ENCODE measurements at places on chromosomes 2 and 18.

- no peak for DNase-seq
Observed at GRCh38 chr2:62343636-62344337, 147.9 kb downstream of the B3GNT2 start.

- DNase-seq, result no peak
Observed at GRCh38 chr2:240965905-240966456, 32.4 kb upstream of the SNED1 start.

DNA sequence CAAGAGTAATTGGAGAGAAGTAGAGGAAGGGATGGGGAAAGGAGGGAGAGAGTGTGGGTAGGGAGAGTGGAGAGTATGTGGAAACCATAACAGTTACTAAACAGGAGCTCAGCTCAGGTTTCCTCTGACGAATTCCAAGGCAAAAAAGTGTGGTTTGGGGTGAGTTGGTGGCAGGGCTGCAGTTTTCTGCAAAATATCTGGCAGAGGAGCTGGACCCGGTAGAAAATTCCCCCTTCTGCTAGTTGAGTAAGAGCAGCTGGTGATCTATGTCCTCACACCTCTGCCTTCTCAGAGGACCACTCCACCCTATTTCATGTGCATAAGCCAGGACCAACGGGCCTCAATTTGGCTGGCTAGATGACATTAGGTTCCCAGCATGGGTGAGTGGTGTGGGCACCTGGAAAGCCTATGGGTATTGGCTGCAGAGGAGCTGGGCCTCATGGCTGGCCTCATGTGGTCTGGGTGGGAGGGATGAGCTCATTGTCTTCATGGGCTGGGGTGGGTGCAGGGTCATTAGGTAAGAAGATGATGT, 13.2 kb downstream of the NRP2 start:
- DNase-seq, result peak; percentile 74

- DNase-seq, result peak; percentile 49
Observed at GRCh38 chr18:3451989-3452749, 2.2 kb downstream of the TGIF1 start.

DNA sequence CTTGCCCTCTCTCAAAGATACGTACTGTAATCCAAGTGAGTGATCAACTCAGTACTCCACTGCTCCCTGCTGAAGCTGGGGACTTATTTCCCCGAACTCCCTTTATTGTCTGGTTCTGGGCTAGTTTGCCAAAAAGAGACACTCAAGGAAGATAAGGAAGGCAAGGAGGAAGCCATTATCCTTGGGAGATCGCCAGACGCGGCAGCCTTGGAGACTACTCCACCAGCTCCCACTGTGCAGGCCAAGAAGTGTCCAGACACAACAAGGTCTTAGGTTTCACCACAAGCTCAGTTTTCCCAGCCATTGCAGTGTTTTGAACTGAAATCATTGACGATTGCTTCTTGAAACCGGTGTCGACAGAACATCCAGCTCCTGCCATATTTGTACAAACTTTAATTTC, 439.6 kb upstream of the UBE2E3 start:
- DNase-seq, result peak; percentile 46

- DNase-seq, result no peak
Observed at GRCh38 chr2:227363756-227364155, 15.3 kb downstream of the TM4SF20 start.
